ENCODE measurements at places on chromosomes 2 and 18. TPM values are rescaled to one million over a fixed set of nuclear protein-coding genes. Genes with fewer than 3 reads are reported as not detected.
A peak's percentile ranks its signal among the peaks of the same experiment; 100 is the strongest.

- DNase-seq, result no peak
Measured at GRCh38 chr2:48915227-48915626, 159.7 kb upstream of the LHCGR start.

GRCh38 chr2:149921911-149922616 is 334.5 kb upstream of the MMADHC start:
- DNase-seq, result no peak

DNA sequence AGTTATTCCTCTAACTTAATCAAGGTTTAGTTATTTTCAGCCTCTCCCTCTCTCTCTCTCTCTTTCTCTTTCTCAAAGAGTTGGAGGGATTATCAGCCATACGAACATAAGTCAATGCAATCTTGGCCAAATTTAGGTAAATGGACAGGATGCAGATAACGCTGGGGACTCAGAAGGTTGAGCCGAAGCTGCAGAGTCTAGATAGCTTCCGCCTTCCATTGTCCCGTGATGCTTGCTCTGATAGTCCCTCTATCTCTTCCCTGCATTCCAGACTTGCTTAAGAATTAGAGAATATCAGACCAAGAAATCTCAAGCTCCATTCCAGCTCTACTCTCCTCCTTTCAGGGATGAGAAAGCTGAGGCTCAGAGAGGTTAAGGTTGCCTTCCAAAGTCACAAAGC is 502.8 kb upstream of the TNP1 start:
- no peak for DNase-seq

DNA sequence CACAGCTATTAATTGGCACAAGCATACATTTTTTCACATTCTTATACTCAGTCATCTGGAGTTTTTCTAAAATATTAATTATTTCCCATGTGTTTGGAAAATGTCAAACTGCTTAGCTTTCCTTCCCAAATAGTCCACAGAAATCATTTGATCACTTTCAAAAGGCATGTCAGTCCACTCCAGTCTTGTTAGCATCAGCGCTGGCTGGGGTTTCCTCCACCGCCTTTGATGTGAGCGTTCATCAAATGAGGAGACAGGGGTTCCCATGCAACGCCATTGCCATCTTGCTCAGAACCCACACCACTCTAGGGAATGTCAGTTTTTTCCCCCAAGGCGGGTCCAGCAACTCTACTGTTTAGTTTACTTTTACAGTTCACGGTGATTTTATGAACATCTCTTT is 13.1 kb upstream of the RAX start:
- DNase-seq, result no peak

- no peak for DNase-seq
Measured at GRCh38 chr2:53432936-53433335, 334.7 kb upstream of the CHAC2 start.

- peak; percentile 32 for DNase-seq
Measured at GRCh38 chr2:216195565-216196029, 86.4 kb downstream of the XRCC5 start.

DNA sequence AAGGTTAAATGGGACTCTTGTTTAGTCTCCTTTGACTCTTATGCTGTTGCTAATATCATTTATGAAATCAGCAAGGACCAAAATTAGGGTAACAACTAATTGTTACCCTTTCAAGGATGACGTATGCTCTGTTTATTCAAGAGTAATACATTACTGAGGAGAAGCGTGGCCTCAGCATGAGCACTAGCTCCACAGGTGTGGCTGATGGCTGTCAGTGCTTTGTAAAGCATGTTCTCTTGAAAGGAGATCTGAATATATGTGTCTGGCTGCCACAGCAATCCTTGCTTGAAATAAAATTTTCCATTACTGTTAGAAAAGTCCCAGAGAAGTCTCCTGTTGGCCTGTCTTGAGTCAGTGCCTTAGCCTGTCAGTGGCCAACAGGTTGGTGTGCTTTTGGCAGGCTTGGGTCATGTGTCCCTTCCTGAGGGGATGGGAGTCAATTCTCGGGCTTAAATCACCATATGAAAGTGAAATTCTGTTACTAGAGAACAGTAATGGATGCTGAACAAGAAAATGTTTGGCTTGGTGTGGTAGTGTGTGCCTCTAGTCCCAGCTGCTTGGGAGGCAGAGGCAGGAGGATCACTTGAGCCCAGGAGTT is 32.7 kb downstream of the ABI2 start:
- no peak for DNase-seq

DNA sequence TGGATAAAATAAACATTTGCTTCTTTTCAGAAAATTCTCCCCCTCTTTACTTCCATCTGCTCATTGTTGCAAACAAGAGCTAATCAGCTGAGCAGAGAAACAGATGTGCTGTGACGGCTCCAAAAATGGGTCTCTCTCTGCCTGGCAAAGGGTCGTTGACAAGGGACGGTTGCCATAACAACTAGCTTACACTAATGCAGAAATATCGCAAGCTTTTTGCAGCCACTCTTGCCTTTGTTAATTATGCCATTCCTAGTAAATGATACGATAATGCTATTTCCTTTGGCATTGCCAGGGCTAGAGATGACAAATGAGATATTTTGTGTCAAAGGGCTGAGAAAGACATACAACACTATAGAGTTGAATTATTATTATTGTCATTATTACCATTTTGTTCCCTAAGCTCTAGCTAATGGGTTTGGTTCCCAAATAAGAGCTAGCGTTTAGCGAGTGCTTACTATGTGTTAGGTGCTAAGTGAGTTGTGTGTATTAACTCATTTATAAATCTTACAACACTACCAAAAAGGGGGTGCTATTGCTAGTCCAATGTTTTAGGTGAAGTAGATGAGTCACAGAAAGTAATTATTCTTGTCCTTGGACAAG is 46.8 kb downstream of the MYO3B start:
- no peak for DNase-seq

The PID1 gene
- total RNA-seq, result 57.3 TPM

The MAL gene
- total RNA-seq, result 0.68 TPM

The RNF152 gene
- total RNA-seq, result 4.8 TPM

The PLCD4 gene
- total RNA-seq, result 0.90 TPM

The ANKRD30BL gene
- not detected for total RNA-seq

Measured in adrenal gland (tissue), 19 donors.